ENCODE measurements at places on chromosomes 1 and 21.

- no peak for DNase-seq
Measured at GRCh38 chr1:43835082-43836021, 98.2 kb upstream of the ARTN start.

- DNase-seq, result no peak
Measured at GRCh38 chr1:93489756-93490155, 41.8 kb downstream of the FNBP1L start.

- no peak for DNase-seq
Measured at GRCh38 chr1:38451541-38451993, 405.0 kb upstream of the POU3F1 start.

GRCh38 chr1:85326851-85327250, 50.4 kb upstream of the BCL10 start:
- DNase-seq, result no peak

- no peak for DNase-seq
Measured at GRCh38 chr1:203065986-203066385, 19.8 kb downstream of the MYOG start.

- no peak for DNase-seq
Measured at GRCh38 chr1:29597861-29598260, 361.5 kb downstream of the PTPRU start.

GRCh38 chr1:178091986-178092745, 1.7 kb upstream of the RASAL2 start:
- DNase-seq, result no peak

GRCh38 chr1:62425041-62425440, 11.8 kb upstream of the USP1 start:
- DNase-seq, result no peak
